ENCODE measurements at places on chromosomes 4 and X.
A peak's percentile ranks its signal among the peaks of the same experiment; 100 is the strongest.

- DNase-seq: no peak
Measured at GRCh38 chrX:37684426-37684825, 1.2 kb upstream of the XK start.

- DNase-seq: no peak
Measured at GRCh38 chr4:2301225-2301642, 39.3 kb upstream of the MXD4 start.

DNA sequence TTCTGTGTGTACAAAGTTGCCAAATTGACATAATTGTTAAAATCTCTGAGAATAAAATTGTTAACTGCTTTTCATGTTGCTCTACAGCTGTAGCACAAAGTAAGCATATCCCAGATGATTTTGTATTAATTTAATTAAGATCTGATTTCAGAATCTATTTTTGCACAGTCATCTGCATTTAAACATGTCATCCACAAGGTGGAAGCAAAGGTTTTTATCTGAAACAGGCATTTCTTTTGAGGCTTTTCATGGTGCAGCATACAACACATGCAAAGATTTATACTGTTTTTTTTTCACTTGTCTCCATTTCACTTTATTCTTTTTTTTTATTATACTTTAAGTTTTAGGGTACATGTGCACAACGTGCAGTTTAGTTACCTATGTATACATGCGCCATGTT, 51.2 kb downstream of the GC start:
- no peak for DNase-seq

- peak; percentile 75 for DNase-seq
Measured at GRCh38 chrX:39730662-39731329, 367.0 kb downstream of the BCOR start.

- DNase-seq: no peak
Measured at GRCh38 chr4:110610940-110611831, 11.7 kb downstream of the PITX2 start.

DNA sequence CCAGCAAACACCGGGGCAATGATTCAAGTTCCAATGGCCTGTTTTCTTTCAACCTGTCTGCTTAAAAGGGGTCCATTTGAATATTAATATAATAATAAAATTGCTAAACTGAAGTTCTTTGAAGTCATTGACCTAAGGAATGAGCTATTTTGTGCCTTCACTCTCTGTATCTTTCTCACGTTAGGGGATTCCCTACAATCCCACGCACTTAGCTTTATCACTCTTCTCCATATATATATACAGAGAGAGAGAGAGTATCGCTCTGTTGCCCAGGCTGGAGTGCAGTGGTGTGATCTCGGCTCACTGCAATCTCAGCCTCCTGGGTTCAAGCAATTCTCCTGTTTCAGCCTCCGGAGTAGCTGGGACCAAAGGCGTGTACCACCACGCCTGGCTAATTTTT, 83.9 kb upstream of the NWD2 start:
- DNase-seq: no peak

GRCh38 chr4:187128976-187129375, 405.3 kb upstream of the FAT1 start:
- no peak for DNase-seq

DNA sequence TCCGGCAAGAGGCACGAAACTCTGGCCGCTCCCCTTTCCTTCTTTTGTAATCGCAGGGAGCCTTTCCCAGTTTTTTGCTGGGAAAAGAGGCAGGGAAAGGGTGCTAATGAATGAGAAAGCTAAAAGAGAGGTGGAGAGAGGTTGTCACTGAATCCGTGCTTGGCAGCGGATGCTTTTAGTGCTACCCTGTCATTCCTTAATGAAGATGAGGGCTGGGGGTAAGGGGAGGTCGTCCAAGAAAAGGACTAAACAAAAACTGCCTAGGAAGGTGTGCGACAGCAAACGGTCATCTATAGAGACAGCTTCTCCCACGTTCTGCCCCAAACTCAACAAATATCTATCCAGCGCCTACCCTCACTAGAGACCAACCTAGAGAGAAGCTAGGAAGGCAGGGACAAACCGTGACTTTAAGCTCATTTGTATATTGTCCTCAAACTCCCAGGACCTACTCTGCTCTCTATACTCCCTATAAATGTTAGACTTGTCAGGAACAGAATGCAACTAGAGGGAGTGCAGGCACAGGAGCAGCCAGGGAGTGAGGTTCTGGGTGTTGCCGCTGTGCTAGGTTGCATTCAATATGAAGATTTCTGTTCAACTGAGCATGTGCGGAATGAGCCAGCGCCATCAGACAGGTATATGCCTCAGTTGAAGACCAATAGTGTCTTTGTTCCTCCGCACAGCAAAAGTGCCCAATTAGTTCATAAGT, 777 bp upstream of the CASK start:
- peak; percentile 37 for DNase-seq

- DNase-seq: no peak
Measured at GRCh38 chrX:102964940-102965339, 27.9 kb downstream of the RAB40AL start.

DNA sequence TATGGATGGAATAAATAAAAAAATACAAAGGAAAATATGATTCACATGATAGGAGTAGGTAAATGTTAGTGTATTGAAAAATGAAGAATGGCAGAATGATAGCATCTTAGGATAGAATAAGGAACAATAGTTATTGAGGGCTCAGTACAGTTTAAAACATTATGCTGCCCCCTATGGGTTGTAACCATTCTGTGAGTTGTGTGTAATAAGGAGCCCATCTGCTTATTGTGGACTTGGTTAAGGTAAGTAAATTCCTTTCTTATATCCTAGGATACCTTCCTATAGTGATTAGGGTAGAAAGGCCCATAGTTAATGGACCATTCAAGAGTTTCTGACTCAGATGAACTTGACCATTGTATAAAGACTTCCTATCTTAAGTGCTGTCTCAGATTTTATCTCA, 195.8 kb downstream of the PDHA2 start:
- DNase-seq: no peak

DNA sequence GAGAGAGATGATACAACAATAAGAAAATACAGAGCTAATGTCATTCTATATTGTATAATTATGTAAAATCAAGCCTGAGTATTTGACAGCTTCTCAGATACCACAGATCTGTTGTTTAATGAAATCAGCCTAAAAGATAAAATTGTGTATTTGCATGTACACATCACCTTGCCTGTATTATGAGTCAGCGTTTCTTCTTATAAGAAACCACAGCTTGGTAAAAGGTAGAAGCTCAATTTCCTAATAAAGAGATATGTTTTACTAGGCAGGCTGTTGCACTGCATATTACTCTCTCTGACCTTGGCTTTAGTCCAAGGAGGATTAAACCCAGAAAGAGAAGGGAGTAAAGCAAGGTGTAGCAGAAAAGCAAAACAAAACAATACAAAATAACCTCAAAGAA, 121.3 kb downstream of the PPARGC1A start:
- DNase-seq: no peak

DNA sequence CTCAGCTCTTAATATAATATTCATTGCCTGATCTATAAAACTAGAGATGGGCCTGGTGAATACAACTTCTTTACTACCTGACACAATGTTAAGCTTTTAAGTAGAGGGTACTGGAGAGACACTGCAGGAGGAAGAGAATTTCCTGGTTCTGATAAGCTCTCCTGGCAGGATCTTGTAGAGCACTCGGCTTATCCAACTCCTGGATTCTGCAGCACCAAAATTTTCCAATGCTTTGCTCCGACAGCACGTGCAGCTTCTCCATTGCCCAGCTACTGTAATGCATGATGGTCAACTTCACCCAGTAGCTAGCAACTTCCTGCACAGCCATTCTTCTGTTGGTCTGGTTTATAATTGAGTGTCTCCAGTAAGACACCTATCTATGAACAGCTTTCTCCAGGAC, 686.2 kb upstream of the BOD1L1 start:
- no peak for DNase-seq

GRCh38 chrX:41563876-41564275, 116.7 kb downstream of the NYX start:
- no peak for DNase-seq

DNA sequence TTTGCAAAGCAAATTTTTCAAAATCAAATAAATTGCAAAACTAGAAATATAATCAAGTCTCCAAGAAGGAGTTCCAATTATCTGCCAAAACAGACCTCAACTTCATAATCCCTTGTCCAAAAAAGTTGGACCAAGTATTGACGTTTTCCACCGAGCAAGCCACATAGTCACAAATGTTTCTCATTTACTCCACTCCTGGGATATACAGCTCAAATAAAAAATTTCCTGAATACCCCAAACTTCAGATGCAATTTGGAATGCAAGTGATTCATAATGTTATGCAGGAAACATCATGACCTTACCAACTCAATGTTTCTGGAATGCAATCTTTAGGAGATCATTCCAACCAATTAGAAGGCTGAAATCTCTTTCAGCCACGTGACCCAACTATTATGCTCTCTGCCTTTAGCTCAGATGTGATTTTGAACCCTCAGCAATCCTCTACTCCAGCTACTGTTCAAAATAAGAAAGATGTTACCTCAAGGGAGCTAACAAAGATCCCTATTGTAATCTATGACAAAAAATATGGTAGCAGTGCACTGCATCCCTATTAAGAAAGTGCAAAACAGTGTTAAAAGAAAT, 72.4 kb downstream of the PRDM5 start:
- DNase-seq: no peak

Measured in stimulated activated CD4-positive, alpha-beta T cell treated with anti-CD3 and anti-CD28 coated beads, Interleukin-15, amount 100 ng/mL, for 24 hours (primary cell).